Suppressor macrophage (primary cell): ENCODE measurements at places on chromosomes 13 and 19.

DNA sequence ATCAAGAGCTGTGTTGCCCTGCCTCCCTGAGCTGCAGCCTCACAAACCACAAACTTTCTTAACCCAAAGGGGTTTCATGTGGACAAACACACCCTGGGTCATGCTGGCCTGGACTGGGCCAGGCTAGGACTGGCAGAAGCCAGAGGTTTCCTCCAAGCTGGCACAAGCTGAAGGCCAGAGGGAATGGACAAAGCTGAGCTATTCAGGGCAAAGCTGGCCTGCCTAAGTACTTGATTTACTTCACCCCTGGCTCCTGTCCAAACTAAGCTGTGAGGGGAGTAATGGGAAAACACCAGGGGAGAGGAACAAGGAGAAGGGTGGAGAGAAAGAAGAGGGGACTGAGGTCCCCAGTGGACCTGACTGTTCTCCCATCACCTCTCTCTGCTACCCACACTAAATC lies 6.2 kb downstream of the CPAMD8 start:
- no peak for DNase-seq

GRCh38 chr13:113231306-113232207 lies 22.1 kb downstream of the CUL4A start:
- DNase-seq = no peak

- no peak for DNase-seq
These were observed 1437.3 kb upstream of the MIR17HG start for GRCh38 chr13:89910166-89910565.

DNA sequence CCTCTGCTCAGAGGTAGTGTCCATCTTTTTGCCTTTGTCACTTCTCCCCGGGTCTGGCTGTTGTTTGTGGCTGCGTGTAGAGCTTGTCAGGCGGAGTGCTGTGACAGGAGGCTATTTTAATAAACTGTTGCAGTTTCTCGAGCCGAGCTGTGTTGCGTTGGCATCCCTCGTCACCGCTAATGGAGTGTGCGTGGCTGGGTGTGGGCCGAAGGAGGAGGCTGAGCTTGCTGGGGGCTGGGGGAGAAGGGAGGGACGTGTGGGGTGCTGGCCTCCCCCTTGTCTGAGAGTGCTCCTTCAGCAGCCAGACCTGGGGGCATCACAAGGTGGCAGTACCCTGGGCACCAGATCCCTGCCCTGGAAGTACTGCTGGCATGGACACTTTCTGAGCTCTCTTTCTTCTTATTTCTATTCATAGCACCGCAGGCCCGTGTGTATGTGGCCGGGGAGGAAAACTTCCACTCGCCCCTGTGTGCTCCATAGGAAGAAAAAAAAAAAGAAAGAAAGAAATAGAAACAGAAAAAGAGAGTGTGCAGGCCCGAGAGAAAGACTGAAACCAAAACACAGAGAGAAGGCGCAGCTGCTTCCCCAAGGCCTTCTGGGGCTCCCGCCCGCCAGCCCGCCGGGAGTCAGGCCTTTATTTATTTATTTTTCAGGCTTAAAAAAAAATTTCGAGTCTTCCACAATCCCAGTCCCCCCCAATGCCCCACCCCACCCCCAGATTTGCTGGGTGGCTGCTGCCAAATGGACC lies 27.0 kb downstream of the NFIX start:
- DNase-seq = peak; percentile 45

DNA sequence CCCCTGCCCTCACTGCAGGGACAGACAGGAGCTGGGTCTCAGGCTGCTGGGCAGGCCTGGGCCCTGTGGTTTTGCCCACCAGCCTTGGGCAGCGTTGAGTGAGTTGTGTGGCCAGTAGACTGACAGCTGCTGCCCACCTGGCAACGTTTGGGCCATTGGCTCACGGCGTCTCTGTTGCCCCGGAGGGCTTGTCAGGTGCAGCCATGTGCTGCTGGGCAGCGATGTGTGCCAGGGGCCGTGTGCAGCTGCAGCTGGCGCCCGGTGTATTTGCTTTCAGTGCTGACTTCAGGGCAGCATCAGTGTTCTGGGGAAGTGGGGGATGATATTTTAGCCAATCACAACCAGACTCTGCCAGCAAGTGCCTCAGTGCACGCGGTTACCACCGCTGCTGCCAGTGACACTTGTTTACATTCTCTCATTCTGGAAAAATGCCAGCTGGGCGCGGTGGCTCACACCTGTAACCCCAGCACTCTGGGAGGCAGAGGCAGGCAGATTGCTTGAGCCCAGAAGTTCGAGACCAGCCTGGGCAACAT lies 10.6 kb downstream of the FZR1 start:
- DNase-seq = no peak

GRCh38 chr19:47615714-47616113 lies 6.8 kb downstream of the BICRA start:
- no peak for DNase-seq

DNA sequence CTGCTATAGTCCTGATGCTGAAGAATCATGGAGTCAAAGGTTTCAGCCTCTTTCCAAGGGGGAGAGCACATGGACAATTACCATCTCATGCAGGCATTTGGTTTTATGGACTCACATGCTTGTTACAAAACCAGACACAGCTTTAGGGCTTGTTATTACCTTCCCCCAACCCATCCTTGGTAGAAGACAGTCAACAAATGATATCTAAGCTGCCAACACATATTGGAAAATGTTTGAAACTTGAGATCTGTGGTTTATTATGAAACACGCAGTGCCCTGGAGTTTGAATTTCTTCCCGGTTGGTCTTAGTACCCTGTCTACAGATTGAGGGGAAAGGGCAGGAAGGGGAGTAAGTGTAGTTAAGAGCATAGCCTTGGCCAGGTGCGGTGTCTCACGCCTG lies 12.5 kb upstream of the CYP2A6 start:
- DNase-seq = no peak

DNA sequence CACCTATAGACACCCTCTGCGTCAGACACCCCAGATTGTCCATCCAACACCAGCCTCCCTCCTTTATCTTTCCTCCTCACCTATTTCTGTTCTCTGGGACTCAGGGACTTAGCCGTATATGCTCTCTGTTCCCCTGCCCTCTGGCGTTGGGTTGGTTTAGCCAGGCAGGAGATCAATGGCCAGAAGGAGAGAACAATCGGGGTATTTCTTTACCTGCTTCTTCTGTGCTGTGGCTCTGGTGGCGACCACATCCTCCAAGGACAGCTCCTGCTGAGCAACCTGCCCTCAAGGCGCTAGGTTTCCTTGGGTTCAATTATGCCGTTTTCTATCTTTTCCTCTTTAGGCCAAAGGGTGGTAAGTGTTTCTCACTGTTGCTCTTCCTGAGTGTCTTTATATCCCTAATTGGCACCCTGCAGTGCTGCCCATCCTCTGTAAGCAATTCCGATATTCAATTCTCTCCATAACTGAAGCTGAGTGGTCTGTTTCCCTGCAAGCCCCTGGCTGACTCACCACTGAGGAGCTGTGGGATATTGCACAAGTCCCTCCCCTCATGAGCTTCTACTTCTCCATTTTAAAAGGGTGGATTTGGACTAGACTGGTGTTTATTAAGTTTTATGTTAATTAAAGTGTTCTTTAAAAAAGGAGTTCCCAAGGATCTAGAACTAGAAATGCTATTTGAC lies 63.7 kb upstream of the TMTC4 start:
- no peak for DNase-seq

DNA sequence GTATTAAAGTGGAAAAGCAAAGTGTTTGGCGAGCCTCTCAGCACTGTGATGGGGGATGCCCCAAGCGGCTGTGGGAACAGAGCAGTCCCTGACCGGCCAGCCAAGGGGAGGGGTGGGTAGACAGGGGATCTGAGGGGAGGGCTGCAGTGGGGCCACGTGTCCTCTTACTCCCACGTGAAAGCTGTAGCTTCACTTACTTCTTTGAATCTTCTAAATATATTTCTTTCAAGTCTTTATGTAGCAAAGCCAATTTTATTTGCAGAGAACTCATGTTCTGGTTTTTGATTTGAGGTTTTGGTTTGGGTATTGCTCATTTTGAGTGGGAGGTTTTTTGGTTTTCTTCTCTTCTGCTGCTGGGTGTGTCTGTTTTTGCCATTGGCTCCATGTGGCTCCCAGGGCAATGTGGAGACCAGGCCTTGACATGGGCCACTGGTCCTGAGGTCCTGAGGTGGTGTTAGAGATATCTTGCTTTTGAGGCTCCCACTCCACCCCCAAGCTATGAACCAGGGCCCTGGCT lies 17.7 kb upstream of the OVOL3 start:
- DNase-seq = no peak

- peak; percentile 97 for DNase-seq
These were observed 6.6 kb upstream of the BCL3 start for GRCh38 chr19:44741841-44742329.

DNA sequence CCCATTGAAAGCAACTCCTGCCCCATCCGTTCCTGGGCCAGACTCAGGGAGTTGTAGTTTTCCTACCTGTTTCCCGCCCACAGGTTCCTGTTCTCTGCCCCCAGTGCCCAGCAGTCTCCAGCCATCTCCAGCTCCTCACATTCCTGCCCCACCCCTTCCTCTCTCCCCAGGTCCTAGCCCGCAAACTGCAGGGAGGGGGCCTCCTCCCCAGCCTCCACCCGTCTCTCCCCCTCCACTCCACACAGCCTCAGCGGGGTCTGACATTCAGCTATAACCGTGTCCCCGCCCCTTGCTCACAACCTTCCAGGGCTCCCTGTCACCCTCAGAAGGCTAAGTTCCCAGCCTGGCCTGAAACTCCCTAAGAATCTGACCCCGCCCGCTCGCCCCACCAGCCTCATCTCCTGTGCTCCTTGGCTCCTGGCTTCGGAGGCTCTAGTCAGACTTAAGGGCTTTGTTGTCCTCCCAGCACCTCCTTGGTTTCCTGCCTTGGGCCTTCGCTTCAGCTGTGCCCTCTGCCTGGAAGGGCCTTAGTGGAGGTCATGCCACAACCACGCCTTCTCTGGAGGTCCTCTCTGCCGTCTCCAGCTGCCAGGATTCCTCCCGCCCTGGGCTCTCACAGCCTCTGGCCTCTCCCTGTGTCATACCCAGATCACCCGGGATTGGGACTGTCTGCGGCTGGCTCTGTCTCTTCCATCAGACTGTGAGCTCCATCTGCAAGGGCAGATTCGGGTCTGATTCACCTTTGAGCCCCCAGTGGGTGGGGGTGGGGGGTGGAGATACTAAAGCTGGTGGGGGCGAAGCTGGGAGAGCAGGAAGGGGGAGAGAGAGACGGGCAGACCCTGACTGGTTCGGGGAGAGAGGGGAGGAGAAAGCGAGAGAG lies 5.1 kb upstream of the SPACA6 start:
- peak; percentile 18 for DNase-seq

- DNase-seq = no peak
These were observed 32.4 kb downstream of the RHPN2 start for GRCh38 chr19:33032218-33032781.

DNA sequence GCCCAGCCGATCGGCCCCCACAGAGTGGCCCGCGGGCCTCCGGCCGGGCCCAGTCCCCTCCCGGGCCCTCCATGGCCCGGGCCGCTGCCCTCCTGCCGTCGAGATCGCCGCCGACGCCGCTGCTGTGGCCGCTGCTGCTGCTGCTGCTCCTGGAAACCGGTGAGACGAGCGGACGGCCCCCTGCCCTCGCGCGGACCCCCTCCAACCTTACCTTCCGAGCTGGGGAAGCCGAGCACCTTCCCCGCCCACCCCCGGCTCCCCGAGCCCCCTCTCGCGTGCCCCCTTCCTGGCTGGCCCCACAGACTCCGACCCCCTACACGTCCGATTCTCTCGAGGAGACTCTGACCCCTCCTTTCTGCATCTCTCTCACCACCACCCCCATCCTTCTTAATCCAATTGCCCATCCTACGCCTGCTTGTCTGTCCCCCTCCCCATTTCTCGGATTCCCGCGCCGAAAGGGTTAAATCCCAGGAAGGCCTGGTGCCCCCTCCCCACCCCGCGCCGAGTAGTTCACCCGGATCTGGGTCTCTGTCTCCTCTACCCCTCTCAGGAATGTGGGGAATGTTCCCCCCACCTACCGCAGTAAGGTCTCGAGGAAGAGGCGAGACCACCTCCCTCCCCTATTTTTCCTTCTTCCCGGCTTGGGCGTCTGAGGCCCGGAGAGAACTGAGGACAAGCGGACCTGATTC lies 502 bp downstream of the NECTIN2 start:
- no peak for DNase-seq

GRCh38 chr19:13861392-13861713 lies 15.6 kb upstream of the NANOS3 start:
- peak; percentile 51 for DNase-seq

DNA sequence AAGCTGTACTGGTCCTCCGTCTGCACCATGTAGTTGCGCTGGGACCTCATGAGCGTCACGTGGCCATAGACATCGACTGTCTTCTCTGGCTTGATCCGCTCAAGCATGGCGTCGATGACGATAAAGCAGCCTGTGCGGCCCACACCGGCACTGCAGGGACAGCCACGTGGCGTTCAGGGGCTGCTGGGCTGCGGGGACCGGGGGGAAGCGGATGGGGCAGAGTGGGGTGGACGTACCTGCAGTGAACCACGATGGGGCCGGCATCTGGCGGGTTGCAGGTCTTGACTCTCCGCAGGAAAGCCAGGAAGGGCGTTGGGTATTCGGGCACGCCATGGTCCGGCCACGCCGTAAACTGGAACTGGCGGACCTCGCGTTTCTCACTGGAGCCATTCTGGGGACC lies 128.5 kb downstream of the PTPRS start:
- no peak for DNase-seq

DNA sequence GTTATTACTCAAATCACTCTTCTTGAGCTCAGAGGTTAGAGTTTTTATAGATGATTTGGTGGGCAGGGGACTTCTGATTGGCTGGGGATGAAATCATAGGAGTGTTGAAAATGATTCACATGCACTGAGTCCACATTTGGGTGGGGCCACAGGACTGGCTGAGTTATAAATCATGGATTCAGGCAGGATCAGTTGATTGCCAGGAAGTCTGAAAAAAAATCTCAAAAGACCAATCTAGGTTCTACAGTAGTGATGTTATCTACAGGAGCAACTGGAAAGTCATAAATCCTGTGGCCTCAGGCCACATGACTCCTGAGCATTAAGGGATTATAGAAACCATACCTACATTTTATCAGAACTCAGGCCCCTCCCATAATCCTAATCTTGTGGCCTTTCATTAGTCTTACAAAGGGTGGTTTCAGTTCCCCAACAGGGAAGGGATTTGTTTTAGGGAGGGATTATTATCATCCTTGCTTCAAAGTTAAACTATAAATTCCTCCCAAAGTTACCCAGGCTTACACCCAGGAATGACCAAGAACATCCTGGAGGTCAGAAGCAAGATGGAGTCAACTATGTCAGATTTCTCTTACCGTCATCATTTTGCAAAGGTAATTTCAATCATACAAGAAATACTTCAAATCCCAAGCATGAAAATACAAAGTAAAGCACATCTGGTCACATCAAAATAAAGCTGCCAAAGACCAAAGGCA lies 5.6 kb upstream of the CCDC70 start:
- DNase-seq = no peak

- no peak for DNase-seq
These were observed 184.2 kb downstream of the SLITRK6 start for GRCh38 chr13:85615031-85615430.

GRCh38 chr13:40517486-40518480 lies 148.7 kb downstream of the FOXO1 start:
- no peak for DNase-seq

GRCh38 chr13:106905380-106906162 lies 337.6 kb upstream of the ARGLU1 start:
- DNase-seq = no peak
